ENCODE measurements at places on chromosomes 6 and 20.

- DNase-seq, result no peak
Observed at GRCh38 chr6:95685822-95686221, 108.5 kb downstream of the MANEA start.

- DNase-seq, result no peak
Observed at GRCh38 chr20:17621229-17621968, 51.5 kb downstream of the DSTN start.

DNA sequence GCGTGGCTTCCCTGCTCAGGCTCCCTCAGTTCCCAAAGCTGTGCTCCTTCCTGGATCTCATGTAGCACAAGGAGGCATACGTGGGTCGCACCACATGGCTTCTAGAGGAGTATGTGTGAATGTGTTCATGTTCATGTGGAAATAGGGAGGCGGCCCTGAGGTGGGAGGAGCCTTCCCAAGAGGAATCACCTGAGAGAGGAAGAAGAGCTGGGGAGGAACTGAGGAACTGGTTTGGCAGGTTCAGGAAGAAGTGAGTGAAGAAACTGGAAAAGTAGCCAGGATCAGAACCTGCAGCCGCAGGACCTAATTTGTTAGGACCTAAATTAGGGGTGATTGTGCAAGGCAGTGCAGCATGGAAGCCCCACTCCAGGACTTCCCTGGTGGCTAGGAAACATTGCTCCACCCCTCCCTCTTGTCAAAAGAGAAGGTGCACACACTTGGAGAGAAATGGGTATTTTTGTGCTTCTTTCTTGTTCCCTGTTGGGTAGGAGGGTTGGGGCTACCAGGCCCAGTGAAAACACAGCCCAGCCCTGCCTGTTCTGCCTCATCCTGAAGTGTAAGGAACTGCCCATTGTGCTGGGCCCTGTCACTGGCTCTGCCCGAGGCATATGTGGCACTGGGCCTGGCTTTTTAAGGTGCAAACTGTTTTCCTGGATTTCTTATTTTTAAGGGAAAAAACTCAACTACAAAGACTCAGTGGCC lies 20.7 kb downstream of the SYNJ2 start:
- DNase-seq, result no peak

DNA sequence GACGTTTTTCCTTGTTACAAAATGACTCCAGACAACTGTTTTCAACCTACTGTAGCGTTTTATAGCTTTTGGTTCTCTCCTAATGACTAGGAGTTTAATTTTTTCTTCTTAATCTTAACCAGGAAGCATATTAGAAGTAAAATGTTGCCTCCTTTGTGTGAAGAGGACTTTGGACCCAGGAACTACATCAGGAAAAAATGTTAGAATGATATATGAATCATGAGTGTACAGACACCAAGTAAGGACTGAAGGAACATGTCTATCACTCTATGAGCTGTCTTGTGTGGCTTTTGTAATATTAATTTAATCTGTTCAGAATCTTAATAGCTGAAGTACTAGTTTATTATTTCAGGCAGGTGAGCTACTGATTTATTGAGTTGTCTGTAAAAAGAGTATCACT lies 71.0 kb upstream of the MARCKS start:
- no peak for DNase-seq

DNA sequence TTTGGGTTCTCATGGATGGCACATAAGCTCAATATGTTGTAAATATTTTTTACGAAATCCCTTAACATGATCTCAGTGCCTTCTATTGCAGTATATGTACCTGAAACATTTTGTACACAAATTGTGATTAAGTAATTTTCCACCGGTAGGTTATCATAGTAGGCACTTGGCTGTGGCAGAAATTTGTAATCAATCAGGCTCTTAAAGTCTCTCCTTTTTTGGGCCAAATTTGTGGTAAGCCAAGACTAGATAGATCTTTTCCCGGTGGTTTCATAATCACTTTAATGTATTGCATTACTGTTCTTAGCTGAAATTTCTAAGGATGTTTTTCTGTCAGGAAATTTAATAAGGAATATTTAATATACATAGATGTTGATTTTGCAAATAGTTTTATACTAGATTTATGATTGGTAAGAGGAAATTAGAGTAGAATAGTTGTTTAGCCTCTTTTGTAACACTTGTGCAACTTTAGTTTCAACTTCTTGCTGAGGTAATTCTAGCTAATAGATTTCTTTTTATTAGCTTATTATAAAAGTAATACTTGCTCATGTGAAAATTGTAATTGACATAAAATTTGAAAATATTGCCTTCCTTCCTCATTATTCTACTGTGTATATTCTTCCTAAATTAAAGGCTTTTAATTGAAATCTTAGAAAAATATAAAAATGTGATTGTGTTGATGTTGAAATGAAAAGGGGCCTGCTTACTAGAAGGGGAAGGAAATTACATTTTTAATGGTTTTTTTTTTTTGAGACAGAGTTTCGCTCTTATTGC lies 3.2 kb downstream of the PCMT1 start:
- no peak for DNase-seq

DNA sequence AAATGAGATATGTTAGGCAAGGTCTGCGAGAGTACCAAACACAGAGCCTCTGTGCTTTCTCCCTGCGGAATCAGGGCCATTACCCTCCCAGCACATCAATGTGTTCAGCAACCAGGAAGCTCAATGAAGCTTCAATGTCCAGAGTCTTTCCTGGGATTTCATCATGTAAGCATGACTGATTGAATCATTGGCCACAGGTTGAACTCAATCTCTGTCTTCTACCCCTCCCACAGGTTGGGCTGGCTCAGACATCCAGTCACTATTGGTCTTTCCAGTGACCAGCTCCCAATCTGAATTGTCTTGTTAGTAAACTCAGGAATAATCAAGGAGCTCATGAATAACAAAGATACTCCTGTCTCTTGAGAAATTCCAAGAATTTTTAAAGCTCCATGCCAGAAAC lies 2.7 kb upstream of the DTD1 start:
- no peak for DNase-seq

DNA sequence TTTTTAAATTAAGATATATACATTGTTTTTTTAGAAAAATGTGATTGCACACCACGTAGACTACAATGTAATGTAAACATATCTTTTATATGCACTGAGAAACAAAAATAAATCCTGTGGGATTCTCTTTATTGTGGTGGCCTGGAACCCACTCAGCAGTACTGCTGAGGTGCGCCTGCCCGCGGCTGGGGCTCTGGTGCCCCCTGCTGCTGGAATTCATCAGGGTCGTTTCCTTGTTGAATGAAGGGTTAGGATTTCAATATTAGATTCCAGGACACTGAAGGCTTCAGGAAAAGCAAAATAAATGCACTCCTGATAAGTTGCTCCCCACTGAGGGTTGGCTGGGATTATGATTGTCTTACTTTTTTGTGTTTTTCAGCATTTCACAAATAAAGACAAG lies 175.8 kb upstream of the GGTLC1 start:
- no peak for DNase-seq

Measured in stimulated activated CD8-positive, alpha-beta memory T cell treated with anti-CD3 and anti-CD28 coated beads, Interleukin-7, amount 100 ng/mL, for 48 hours (primary cell).